CD4-positive, alpha-beta T cell treated with Interleukin-1 beta for 1 hour (primary cell): ENCODE measurements at places on chromosomes 1 and 21.

DNA sequence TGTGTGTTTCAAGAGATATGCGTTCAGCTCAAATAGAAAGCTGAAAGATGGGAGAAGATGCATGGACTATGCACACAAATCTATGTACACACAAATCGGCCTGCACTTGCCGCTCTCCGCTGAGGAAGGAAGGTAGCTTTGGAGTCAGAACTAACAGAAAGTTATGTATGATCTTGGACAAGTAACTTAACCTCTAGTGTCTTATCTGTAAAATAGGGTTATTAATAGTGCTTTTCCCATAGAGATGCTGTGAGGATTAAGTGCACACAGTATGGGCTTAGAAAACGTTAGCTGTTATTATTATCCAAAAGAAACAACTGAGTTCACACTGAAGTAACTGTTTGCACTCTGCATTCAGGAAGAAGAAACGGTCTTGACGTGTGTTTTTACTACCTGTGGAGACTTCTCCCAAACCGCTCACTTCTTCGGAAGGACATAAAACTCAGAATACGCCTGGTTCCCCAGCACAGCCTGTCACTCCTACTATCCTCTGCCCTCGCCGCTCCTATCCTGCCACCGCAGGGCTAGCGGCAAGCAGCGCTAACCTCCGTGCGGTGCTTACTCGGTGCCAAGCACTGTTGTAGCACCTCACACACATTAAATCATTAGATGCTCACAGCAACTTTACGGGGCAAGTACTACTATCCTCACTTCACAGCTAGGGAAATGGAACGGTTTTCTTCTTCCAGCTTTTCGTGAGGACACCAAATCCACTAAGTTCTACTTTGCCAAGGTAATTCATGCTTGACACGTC is 1.3 kb downstream of the TGFBR3 start:
- peak; percentile 29 for DNase-seq

- no peak for DNase-seq
These were observed 152.7 kb downstream of the CHRM3 start for GRCh38 chr1:239539051-239539450.

- no peak for DNase-seq
These were observed 296.1 kb upstream of the SPAG17 start for GRCh38 chr1:118481126-118481525.

DNA sequence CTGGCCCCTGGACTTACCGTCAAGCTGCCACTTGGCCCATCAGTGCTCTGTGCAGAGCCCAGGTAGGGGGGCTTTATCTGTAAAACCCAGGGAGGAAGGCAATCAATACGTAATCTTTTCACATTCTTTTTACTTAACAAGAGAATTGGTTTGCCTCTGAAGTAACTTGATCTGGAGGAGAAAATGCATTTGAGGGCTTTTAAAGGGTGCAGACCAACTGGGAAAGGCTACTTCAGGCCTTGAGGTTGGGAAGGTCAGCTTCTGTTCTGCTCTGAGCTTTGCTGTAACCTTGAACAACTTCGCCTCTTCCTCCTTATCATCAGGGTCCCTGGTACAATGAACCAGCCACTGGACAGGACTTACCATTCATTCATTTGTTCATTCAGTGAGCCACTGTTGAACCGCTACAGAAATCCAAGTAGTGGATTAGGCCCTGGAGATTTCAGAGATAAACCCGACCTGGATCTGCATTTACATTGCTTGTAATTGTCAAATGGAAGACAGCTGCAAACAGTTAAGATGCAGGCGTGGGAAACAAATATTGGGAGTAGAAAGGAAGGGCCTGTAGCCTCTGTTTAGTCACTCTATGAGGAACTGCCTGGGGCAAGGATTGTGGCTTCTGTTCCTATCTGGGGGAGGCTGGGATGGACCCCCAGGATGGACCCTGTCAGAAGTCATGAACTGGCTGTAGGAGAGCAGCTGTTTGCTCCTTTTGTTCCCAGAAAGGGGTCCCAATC is 90.9 kb downstream of the MAN1C1 start:
- no peak for DNase-seq
